ENCODE measurements at places on chromosomes 16 and 17.

DNA sequence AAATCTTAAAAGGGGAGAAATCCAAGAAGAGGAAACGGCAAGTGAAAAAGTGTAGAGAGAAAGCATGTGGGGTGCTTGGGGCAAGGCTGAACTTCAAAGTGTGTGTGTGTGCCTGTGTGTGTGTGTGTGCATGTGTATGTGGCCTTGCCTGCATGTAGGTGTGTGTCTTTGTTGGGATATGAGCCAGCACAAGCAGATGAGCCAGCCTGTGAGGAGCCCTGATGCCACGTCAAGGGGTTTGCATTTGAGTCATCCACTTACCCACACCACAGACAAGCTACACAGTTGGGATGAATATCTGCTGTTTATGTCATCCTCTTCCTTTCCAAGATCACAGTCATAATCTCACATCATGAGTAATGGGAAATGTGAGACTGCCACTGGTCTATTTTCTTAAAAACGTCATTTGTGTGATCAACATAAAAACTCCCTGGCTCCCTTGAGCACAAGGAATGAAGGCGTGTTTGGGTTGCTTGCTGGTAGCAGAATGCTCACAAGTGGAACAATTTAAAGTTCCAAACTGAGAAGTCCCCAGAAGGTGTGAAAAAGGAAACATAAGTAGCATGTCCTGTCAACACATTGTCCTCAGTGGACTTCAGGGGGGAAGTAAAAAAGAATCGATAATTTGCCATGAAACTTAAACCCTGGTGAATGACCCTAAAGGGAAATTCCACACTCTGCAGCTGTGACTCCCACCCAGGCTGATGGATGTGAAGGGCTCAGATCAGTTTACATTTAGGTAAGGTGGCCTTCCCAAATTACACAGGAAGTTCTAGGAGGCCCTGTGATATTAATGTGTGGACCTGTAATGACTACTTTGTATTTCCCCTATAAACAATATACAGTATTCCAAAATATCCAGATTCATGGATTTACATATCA, 14.7 kb downstream of the KCTD19 start:
- no peak for DNase-seq

GRCh38 chr17:81456091-81456490, 56.5 kb downstream of the ACTG1 start:
- DNase-seq, result no peak

DNA sequence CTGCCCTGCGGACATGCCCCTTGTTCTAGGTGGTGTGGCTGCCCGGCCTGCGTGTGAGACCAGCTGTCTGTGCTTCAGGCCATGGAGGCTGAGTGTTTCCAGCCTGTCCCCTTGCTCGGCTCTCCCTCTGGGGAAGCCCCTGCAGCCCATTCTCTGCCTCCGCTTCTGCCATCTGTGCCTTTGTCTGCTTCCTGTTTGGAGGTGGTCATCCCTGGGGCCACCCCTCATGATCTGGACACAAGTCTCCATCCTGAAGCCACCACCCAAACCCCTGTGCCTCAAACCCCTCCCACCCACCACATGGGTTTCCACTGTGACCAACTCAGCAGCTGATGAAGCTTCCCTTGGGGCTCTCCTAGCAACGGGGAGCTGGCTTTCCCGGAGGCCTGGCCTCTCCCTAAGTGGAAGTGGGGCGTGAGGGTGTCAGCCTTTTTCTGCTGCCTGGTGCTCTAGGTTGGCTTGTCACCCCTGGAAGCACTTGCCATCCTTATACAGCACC, 184.9 kb downstream of the SEC14L1 start:
- DNase-seq, result peak; percentile 23

DNA sequence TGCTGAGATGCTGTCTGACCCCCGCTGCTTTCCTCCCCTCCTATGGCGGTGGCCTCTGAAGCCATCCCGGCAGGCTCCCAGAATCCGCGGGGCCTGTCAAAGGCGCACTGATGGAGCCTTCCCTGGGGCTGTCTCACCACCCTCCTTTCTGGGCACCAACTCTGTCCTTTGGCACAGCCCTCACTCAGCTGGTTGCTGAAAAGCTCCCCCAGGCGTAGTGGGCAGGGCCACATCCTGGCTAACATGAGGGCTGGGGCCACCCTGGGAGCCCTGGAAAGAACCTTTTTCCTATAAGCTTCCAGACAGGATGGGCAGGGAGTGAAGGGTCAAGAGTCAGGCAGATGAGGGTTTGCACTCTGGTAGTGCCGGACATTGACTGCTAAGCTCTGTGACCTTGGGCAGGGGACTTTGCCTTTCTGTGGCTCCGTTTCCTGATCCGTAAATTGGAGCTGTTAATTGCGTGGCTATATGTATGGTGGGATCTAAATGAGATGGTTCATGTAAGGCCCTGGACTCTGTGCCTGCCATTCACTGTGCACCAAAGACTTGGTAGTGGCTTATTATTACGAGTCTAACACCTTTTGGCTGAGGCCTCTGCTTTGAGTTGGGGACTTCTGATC, 27.6 kb upstream of the LASP1NB start:
- DNase-seq, result no peak

- DNase-seq, result no peak
Measured at GRCh38 chr16:89122322-89122851, 28.7 kb downstream of the ACSF3 start.

GRCh38 chr17:28908640-28909167, 5.8 kb upstream of the DHRS13 start:
- no peak for DNase-seq

DNA sequence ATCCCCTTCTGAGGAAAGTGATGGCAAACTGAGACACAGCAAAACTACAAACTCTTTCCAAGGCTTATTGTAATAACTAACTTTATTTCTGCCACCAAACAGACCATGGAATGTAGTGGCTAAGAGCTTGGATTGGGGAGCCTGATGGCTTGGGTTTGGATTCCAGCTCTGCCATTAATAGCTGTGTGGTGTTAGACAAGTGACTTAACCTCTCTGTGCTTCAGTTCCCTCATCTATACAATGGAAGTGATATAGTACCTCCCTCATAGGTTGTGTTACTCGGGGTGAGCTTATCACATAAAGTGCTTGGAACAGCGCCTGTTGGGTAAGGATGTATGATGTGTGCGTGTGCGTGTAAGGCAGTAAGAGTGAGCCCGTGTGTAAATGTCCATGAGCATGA, 5.9 kb upstream of the RNF112 start:
- no peak for DNase-seq

GRCh38 chr17:17416007-17416399, 60.8 kb upstream of the MED9 start:
- no peak for DNase-seq

GRCh38 chr17:71959154-71959553, 161.7 kb upstream of the SOX9 start:
- DNase-seq, result no peak

DNA sequence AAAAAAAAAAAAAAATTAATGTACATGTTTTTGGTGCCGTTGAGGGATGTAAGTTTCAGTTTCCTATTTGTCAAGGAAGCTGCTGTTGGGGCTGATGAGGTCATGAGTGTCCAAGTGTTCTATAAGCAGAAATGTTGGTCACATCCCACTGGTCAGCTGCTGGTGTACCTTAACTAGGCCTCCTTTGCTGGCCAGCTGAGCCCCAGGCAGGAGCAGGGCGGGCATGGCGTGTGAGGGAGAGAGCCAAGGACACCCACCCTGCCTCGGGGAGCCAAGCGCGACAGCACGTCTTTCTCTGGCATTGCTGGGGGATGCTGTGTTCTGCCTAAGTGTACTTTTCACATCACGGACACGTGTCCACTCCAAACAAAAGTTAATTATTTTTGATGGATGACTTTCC, 108.1 kb upstream of the CDC42EP4 start:
- no peak for DNase-seq

DNA sequence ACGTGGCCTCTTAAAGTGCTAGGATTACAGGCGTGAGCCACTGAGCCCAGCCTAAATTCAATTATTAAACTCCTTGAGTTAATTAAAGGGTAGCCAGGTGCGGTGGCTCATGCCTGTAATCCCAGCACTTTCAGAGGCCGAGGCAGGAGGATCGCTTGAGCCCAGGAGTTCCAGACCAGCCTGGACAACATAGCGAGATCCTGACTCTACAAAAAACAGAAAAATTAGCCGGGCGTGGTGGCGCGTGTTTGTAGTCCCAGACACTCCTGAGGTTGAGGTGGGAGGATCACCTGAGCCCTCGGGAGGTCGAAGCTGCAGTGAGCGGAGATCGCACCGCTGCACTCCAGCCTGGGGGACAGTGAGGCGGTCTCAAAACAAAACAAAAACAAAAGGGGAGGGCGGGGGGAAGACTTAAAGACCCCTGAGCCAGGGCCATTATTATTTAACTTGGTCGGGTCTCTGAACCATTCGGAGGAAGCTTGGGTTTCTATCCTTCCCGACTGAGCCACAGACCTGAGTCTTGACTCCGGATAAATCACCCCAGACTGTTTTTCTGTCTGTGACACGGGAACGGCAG, 19.5 kb downstream of the BCL7C start:
- no peak for DNase-seq

DNA sequence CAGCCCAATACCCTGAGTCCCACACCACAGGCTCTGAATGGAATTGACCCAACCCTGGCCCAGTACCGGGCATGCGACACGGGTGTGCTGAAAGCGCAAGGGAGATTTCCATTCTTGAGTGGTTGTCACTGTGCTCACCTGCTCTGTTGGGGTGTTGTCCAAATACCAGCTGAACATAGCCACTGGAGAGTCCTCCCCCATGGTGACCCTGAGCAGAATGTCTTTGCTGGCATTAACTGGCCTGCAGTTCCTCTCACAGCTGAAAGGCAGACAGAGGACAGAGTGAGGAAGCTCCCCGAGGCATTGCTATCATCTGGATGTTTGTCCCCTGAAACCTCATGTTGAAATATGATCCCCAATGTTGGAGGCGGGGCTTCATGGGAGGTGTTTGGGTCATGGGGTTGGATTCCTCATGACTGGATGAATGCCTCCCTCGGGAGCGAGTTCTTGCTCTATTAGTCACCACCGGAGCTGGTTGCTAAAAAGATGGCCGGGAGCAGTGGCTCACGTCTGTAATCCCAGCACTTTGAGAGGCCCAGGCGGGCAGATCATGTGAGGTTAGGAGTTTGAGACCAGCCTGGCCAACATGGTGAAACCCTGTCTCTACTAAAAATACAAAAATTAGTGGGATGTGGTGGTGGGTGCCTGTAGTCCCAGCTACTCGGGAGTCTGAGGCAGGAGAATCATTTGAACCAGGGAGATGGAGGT, 57.3 kb upstream of the BCO1 start:
- DNase-seq, result peak; percentile 89

- no peak for DNase-seq
Measured at GRCh38 chr16:48044117-48044516, 111.7 kb downstream of the ABCC12 start.

DNA sequence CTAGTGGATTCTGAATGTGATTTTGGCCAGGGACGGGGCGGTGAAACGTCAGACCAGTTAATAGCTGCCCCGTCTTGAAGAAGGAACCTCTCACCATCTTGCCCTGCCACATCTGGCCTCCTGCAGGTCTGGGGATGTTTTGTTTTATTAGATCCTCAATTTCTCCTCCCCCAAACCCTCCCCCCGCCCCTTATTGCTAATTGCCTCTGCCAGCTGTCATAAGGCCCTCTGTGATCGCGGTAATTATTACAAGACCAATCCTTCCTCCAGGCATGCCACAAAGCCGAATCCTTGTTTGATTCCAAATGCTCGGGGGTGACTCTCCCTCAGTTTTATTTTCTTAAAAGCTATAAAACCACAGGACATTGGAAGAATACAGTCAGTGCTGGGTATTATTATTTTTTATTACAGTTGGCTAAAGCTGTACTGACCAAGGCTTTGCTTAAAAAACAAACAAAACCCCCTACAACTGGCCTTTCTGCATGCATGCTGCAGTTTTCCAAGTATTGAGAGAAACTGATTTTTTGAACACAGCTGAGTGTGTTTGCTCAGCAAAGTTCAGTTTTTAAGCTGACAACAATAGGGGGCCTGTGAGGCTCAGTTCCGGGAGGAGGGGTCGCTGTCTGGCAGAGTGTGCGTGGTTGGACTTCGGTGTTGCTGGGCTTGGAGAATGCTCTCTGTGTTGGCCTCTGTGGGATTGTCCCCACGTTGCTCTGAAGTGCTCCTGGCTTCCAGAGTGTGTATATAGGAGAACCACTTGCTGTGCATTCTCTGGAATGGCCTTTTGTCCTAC, 1.7 kb downstream of the KSR1 start:
- no peak for DNase-seq

DNA sequence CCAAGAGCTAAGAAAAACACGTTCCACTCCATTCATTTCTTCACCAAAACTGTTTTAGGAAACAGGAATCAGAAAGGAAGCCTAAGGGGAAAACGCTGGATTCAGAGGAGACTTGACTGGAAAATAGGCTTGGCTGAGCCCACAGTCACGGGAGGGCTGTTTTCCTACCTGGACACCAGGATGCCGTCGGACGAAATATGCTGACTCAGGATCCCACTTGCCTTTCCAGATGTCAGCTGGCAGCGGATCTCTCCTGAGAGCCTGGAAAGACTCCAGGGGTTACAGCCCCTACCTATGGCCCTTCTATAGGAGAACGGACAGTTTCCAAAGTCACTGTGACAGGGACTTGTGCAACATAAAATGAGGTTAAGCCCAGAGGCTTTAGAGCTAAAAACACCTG, 245.1 kb downstream of the C16orf95 start:
- DNase-seq, result no peak

DNA sequence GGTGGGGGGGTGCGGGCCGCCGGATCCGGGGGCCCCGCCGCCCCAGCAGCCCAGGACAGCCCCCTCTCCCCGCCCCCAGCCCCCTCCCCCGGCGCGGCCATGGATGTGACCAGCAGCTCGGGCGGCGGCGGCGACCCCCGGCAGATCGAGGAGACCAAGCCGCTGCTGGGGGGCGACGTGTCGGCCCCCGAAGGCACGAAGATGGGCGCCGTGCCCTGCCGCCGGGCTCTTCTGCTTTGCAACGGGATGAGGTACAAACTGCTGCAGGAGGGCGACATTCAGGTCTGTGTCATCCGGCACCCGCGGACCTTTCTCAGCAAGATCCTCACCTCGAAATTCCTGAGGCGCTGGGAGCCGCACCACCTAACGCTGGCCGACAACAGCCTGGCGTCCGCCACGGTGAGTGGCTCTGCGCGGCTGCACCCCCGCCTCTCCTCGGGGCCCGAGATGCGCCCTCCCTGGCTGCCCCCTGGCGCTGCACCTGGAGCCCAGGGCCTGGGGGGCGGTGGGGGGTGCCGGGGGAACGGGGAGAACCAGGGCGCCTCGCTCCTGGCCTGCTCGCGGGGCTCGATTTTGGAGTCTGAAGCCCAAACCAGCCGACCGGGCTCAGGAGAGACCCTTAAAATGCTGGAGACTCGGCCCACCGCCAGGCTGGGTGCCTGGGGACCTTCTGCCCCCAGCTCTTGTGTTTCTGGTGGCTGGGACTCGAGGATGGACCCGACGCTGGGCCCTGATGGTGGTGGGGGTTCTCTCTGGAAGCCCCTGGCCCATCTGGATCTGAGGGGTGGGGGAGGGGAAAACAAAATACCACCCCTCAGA, 744 bp downstream of the CMIP start:
- DNase-seq, result peak; percentile 64

DNA sequence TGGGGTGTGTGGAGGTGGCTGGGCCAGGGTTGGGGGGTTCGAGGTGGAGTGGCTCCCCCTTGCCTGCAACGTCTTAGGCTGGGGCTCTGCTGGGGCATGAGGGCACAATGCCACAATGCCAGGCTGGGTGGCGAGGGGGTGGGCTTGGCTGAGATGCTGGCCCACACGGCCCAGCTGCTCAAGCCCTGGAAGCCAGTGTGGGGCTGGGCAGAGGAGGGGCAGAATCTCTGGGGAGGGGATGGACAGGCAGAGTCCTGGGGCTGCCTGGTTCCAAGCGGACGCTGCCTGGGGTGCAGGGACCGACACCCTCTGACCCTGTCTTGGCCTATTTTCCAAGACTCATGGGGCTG, 37.5 kb upstream of the SSTR5 start:
- no peak for DNase-seq

GRCh38 chr17:27793168-27793905, 7.0 kb downstream of the NOS2 start:
- DNase-seq, result no peak

- no peak for DNase-seq
Measured at GRCh38 chr16:78583441-78583840, 484.0 kb downstream of the WWOX start.

All from breast epithelium (tissue), 4 donors.